ENCODE measurements at places on chromosomes 16 and 17. TPM values are rescaled to one million over a fixed set of nuclear protein-coding genes. Genes with fewer than 3 reads are reported as not detected.

DNA sequence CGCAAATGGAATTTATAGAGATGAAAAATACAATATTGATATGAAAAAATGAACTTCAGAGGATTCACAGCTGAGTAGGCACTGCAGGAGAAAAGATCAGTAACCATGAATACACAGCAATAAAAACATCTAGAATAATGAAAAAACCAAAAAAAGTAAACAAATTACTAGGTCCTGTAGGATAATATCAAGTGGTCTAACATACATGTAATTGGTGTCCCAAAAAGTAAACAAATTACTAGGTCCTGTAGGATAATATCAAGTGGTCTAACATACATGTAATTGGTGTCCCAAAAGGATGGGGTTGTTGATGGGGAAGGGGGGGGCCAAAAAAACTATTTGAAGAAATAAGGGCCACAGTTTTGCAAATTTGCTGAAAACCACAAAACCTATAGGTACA is 43.4 kb downstream of the ZNF18 start:
- DNase-seq: no peak

DNA sequence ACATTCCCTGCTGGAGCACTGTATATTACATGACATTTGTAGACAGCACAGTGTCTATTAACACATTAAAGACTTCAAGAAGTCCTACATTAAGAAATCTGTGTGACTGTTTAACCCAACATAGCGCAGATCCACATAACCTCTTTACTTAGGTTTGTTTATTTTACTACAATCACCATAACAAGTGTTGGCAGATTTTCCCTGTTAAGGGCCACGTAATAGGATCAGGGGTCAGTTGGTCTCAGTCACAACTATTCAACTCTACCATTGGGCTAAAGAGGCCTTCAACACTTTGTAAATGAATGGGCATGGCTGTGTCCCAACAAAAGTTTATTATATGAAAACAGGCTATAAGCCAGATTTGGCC is 51.3 kb upstream of the ADORA2B start:
- no peak for DNase-seq

GRCh38 chr17:80465327-80465974 is 11.0 kb downstream of the NPTX1 start:
- peak; percentile 35 for DNase-seq

DNA sequence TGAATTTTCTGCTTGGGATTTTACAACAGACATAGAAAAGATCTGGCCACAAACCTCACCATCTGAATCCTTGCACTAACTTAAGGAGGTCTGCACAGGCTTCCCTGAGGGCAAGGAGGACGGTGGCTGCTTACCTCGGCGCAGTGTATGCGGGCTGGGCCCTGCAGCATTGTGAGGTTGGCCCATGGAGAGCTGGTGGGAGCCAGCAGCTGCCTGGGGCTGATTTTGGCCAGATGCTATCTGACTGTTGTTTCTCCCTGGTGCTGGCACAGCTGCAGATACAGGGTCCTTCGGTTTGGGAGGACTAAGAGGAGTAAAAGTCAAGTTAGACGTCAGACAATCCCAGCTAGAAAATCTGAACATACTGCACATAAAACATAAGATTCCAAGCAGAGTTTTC is 79.8 kb downstream of the ARHGAP17 start:
- no peak for DNase-seq

DNA sequence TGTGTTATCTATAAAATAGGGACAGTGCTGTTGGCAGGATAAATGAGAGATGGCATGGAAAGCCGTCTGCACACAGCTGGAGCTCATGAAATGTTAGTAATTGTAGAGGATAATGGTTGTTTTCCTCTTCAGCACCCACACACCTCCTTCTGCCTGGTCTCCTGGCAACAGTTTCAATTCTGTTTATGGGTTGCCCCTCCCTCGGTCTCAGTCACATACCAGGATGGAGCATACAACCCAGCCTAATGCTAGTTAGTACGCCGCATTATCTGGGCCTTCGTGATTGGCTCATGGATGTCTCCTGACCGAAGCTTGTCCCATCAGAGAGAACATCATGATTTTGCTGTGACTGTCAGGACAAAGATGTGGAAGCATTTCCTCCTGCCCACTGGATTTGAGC is 126.2 kb upstream of the WSCD1 start:
- no peak for DNase-seq

- no peak for DNase-seq
Observed at GRCh38 chr16:59859676-59860402, 1125.7 kb upstream of the GOT2 start.

DNA sequence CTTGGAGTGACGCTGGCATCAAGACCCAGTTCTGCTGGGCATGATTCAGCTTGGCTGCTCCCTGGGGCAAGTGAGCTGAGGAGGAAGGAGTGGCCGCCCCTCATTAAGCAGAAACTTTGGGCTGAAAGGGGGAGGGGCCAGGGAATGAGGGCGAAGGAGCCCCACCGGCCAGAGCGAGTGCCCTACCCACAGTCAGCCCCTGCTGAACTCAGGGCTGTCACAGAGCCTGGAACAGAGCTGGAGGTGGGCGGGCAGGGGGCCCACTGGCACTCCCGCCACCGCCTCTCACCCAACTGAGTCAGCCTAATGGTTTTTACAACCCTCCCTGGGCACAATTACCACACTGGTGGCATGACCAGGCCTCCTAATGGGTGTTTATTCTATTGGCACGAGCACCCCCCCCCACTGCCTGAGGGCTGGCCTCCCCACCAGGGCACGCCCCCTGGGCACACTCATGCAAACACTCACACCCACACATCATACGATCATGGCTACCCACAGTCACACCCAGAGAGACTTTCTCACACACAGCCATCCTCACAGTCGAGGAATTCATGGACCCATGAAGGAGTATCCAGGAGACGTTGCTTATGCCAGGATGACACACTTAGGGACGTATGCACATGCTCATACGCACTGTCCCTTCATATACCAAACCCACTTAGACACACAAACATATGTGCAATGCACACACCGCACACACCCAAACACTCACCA is 19.2 kb downstream of the UNC119 start:
- no peak for DNase-seq

GRCh38 chr17:43820759-43821158 is 12.2 kb downstream of the MPP3 start:
- DNase-seq: no peak

DNA sequence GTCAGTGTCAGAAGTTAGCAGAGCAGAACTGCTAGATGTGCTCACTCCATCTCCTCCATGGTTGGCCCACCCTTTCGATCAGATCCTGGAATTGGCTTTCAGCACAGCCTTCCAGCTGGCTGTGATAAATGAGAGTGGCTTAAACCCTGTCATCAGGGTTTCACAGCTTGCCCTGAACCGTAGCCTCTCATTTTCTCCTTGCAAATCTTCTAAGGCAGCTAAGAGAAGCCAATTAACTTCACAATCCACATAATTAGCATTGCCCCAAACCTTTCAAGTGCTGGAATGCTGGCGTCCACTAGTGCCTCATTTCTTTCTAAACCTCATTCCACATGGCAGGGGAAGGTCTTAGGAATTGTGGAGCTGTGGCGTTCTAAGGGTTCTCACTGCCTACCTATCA is 21.7 kb downstream of the MILR1 start:
- DNase-seq: no peak

CEP295NL gene
- polyA plus RNA-seq: 0.04 TPM

KIF19 gene
- 0.27 TPM for polyA plus RNA-seq
